ENCODE measurements at places on chromosomes 7 and 10. TPM values are rescaled to one million over a fixed set of nuclear protein-coding genes. Genes with fewer than 3 reads are reported as not detected.

GDF2 gene
- total RNA-seq: not detected

PLEKHS1 gene
- total RNA-seq: not detected

TNKS2 gene
- 23.6 TPM for total RNA-seq

ARMH3 gene
- 5.8 TPM for total RNA-seq

TACR2 gene
- 0.18 TPM for total RNA-seq

Measured in cardiac atrium fibroblast (primary cell).